ENCODE measurements at places on chromosomes 16 and 17. TPM values are rescaled to one million over a fixed set of nuclear protein-coding genes. Genes with fewer than 3 reads are reported as not detected.

The HS3ST3B1 gene
- total RNA-seq = 21.2 TPM

The NEK8 gene
- total RNA-seq = 3.7 TPM

The ARHGDIG gene
- not detected for total RNA-seq

DNA sequence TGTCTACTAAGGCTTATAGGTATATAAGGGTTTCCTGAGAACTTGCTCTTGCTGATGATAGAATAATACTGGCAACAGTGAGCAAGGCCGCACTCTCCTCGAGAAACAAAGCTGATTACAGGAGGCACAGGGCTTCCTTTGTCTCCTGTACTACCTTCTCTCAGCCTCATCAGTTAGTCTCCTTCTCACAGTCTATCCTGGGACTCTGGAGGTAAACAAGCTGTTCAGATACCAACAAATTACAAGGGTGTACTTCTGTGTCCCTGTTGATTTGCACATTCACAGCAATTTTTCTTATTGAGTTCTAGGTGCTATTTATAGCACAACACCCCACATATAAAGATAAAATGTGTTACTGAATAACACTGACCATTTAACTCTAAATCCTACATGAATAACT is 98.7 kb downstream of the TRIM37 start:
- DNase-seq = no peak

DNA sequence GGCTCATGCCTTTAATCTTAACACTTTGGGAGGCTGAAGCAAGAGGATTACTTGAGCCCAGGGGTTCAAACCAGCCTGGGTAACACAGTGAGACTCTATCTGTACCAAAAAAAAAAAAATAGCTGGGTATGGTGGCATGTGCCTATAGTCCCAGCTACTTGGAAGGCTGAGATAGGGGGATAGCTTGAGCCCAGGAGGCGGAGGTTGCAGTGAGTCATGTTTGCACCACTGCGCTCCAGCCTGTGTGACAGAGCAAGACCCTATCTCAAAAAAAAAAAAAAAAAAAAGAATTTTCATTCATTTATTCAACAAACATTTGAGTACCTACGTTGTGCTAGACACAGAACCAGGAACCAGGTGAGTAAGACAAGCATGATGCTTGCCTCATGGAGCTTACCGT is 73.6 kb upstream of the MRTFB start:
- DNase-seq = no peak

The MT1E gene
- 2.4 TPM for total RNA-seq

The CCL13 gene
- total RNA-seq = not detected

- DNase-seq = no peak
These were observed 4.4 kb downstream of the CACNA1G start for GRCh38 chr17:50564916-50565315.

GRCh38 chr16:49491771-49492761 is 118.5 kb downstream of the C16orf78 start:
- peak; percentile 83 for DNase-seq

DNA sequence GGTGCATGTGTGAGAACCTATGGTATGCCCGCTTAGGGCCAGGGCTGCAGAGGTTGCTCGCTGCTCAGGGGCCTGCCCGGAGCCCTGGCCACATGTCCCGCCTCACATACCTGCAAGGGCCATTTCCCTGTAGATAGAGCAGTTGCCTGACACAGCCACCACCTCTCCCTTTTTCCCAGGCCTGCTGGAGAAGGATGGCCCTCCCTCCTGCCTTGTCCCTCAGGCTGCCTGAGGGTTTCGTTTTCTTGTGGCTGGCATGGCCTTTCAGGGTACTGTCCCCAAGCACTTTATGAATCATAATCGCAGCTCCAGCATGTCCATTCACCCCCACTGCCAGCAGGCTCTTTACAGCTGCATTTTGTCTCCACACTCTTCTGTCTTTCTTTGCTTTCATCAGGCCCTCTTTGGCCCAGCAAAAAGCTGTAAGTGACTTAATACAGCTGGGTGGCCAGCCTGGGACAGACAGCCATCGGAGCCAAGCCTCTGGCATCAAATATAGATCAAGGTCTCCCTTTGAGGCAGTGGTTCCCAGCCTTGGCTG is 65.7 kb downstream of the MPRIP start:
- DNase-seq = no peak

The ARL5C gene
- total RNA-seq = not detected

- no peak for DNase-seq
These were observed 20.4 kb upstream of the NUP93 start for GRCh38 chr16:56709443-56710040.

The GAST gene
- total RNA-seq = not detected

- DNase-seq = no peak
These were observed 63.4 kb downstream of the ADCY9 start for GRCh38 chr16:4052801-4053293.

GRCh38 chr17:78006338-78006737 is 47.8 kb downstream of the TNRC6C start:
- DNase-seq = no peak

DNA sequence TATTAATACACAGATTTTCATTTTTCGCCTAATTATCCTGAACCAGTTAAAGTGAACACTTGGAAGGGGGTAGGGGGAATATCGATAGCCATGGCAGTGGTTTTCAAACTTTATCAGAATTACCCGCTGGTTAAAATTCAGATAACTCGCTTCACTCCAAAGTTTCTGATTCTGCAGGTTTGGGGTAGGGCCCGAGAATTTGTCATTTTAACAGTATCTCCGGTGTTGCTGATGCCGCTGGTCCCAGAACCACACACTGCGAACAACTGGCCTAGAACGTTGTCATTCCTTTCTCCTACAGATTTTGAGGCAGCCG is 313 bp upstream of the NSRP1 start:
- no peak for DNase-seq

Measured in neural progenitor cell (in vitro differentiated cells).